Occipital lobe (tissue), 3 donors: ENCODE measurements at places on chromosomes 11 and 22.
A peak's percentile ranks its signal among the peaks of the same experiment; 100 is the strongest.

GRCh38 chr11:128884703-128885338 lies 6.3 kb upstream of the KCNJ5 start:
- no peak for DNase-seq

DNA sequence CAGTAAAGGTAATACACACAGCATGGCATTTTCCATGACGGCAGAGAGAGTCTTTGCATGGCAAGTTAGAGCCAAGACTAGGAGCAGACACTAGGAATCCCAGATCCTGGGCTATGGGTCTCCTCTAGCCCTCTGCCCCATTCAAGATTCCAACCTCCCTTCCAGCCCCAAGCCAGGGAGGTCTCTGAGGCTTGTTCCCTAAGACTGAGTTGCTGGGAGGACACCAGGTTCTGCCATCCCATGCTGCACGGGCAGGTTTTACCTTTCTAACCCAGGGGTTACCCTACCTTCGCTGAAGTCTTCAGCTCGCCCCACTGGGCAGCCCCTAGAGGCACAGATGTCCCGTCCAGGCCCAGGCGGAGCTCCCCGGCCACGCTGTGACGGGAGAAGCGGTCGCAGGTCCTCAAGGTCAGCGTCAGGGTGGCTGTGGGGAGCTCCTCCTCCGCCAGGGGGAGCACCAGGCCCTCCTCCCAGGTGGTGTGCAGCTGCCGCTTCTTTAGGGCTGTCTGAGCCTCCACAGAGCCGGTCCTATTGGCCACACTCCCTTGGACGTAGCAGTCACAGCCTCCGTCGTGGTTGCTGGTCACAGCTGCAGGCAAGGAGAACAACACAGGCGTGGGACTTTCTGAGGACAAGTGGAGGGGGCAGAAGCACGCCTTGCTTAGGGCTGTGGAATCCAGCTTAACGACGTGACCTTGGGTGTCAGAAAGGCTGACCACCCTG lies 33.8 kb downstream of the SYT13 start:
- no peak for DNase-seq

GRCh38 chr11:130070109-130070845 lies 583 bp downstream of the APLP2 start:
- peak; percentile 43 for DNase-seq

GRCh38 chr11:38305682-38306081 lies 1707.6 kb upstream of the RAG2 start:
- DNase-seq: no peak

DNA sequence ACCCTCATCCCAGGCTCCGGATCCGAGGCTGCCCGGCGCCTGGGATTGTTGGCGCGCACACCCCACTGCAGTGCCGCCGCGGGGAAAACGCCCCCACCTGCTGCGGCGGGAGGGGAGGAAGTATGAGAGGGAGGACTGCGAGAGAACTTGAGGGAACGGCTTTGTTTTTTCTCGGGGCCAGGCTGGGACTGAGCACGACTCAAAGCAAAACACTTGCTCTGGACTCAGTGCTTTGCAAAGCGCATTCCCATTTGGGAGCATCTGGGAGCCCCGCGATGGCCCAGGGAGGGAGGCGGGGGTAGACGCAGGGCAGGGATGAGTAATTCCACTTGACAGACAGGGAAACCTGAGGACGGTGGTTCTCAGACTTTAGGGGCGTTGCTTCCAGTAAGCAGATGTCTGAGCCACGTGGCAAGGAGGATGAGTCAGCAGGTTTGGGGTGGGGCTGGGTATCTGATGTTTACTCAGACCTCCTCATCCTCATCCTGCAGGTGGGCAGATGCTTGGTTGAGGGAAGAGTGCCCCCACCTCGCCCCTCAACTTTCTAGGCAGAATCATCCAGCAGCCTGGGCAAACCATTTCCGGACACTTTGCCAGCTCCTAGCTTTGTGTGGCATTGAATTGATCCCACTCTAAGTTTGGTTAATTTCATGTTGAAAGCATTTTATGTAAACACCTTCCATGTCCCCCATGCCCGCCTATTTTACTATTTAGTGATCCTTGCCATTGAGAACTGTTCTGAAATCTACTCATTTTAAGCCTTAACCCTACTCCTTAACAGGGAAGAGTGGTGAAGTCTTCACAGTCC lies 1.5 kb downstream of the MIAT start:
- DNase-seq: peak; percentile 82
